Left lobe of liver (tissue), 2 donors: ENCODE measurements at places on chromosomes 5 and 9.

DNA sequence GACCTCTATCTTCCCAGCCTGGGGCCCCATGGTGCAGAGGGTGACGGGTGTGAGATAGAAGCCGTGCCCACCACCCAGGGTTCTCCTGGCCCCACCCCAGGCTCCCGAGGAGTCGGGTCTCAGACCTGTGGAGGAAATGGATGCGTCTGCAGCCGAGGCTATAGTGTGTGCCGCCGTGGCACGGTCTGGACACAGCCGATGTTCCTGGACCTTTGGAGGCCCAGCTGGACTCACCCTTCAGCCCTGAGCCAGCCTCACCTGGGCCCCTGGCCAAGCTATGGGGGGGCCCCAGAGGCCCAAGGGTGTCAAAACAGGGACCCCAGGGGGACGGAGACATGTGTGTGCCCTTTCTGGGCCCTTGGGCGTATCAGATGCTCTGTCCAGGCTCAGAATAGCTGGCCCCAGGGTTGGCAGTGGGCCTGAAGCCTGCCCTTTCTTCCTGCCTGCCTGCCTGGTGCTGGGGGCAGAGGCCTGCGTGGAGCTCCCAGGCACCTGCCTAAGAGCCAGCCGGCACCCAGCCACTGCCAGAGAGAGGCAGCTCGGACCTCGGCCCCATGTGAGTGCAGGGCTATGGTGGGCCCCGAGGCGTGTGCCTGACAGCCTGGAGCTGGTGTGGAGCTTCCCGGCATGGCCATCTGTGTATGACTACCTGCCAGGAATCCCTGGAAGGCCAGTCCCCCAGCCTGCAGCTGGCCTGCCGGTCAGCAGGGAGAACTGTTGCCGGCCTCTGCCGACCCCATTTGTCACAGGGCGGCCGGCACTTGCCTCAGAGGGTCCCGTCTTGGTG is 41.8 kb downstream of the KCNT1 start:
- no peak for DNase-seq

GRCh38 chr5:79261897-79262296 is 26.0 kb downstream of the JMY start:
- DNase-seq: no peak

DNA sequence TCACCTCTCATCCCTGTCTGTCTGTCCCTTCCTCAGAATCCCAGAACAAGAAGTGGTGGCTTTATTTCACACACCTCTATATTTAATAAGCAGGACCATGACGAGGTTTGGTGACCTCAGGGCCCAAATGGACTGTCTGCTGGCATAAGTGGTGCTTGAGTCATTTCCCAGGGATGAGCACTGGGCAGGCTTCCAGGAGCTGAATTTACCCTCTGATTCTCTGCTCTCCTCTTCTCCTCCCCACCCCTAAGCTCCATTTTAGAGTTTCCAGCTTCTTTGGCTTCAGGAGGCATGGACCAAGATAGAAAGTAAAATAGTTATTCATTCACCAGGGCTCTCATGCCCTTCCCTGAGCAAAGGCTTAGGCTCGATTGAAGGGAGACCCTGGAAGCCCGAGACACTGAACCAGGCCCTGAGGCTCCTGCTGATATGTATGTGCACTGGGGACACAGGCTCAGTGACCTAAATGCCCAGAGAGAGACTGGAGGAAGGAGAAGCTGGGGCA is 69.1 kb downstream of the PPARGC1B start:
- DNase-seq: peak; percentile 67

- no peak for DNase-seq
Observed at GRCh38 chr5:138461343-138462125, 3.7 kb upstream of the EGR1 start.

- DNase-seq: no peak
Observed at GRCh38 chr9:85510830-85511504, 230.8 kb downstream of the AGTPBP1 start.

DNA sequence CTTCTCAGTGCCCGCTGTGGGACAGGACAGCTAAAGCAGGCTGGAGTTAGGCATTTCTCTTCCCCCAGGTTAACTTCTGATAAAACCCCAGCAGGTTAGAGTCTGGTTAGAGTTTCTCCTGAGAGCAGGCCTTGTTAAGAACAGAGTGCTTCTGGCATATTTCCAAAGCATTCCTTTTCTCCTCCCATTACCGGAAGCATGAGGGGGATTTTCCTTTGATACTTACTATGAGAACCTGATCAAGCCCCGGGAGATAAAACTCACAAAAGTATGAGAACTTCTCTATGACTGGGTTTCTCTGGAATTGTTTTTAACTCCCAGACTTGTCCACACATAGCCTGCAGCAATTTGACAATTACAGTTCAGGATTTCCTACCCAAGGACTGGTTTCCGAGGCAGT is 77.4 kb upstream of the MAST4 start:
- no peak for DNase-seq

GRCh38 chr5:1831677-1832313 is 30.6 kb downstream of the NDUFS6 start:
- DNase-seq: no peak

DNA sequence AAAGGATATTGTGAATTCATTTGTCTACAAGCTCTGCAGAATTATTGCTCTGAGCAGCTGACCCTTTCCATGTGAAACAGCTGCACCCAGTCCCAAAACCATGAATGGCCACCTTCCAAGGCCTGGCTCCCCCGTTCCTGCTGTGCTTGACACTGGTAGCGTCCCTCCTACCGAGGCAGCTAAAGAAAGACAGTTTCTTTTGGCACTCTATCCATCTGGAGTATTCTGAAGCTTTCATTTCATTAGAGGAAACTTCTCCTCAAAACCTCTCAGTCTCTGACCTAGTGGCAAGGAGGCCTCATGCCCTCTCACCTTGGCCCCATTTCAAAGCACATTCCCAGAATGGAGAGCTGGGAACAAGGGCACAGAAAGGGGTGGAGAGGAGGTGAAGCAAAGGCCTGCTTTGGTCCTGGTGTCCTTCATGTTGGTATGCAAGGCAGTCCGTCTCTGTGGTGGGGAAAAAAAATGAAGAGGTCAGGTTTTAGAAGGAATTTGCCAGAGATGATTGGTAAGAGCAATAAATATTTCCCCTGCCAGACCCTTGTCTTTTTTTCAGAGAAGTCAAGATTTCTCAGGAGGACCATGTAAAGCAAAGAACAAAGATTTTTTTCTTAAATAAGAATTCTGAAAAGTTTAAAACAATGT is 232.0 kb downstream of the RFK start:
- DNase-seq: no peak

GRCh38 chr9:105449081-105449480 is 1.2 kb downstream of the FSD1L start:
- DNase-seq: no peak

- no peak for DNase-seq
Observed at GRCh38 chr9:75101004-75101588, 12.8 kb downstream of the OSTF1 start.

DNA sequence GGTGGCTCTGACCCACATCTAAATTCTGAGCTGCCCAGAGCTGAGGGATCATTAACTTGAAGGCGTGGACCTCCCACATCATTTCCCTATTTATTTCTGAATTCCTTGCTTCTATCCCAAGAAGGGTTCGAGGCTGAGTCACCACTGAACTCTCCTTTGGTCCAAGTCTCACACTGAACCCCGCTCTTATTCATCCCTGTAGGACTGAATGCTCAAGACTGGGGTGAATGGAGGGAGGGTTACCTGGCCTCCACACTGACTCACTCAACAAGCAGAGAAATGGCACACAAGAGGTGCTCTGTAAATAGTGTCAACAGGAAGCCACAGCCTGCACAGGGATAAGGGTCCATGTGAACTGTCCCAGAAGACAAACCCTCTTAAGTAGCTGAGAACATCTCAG is 79.1 kb upstream of the FSTL4 start:
- DNase-seq: no peak

- no peak for DNase-seq
Observed at GRCh38 chr9:72912476-72913381, 40.1 kb downstream of the ALDH1A1 start.

- no peak for DNase-seq
Observed at GRCh38 chr9:36163049-36163785, 6.0 kb upstream of the CCIN start.

DNA sequence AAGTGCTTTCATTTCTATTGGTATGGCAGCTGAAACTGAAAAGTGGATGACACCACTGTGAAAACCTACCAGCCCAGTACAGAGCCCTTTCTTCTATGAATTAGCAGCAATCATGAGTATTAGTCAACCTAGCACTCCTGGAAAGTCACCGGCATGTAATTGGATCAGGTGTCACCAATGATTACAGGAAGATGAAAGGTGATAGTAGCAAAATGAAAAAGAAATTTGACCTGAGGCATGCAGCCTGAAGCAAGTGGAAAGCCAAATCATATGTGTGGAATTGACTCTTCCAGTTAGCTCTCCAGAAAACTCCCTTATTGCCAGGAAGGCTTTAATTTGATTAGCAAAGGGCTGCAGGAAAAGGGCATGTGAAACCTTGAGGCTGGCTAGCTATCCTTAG is 81.2 kb upstream of the NAA35 start:
- DNase-seq: no peak

GRCh38 chr5:168317521-168318147 is 26.2 kb downstream of the WWC1 start:
- no peak for DNase-seq

DNA sequence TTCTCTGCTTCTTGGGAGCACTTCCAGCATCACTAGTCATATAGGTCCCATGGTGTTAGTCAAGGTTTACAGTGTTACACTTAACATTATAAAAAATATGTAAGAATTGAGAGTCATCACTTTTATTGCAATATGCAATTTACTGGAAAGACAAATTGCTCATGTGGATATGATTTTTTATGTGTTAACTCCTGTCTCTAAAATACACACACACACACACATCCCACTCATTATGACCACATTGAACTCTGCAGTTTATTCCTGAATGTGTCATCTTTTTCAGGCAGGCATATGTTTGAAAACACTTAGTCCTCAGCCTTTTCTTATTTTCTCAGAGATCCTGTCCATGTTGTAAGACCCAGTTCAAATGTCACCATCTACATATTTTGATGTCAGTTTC is 148.5 kb upstream of the MRPS30 start:
- DNase-seq: no peak

DNA sequence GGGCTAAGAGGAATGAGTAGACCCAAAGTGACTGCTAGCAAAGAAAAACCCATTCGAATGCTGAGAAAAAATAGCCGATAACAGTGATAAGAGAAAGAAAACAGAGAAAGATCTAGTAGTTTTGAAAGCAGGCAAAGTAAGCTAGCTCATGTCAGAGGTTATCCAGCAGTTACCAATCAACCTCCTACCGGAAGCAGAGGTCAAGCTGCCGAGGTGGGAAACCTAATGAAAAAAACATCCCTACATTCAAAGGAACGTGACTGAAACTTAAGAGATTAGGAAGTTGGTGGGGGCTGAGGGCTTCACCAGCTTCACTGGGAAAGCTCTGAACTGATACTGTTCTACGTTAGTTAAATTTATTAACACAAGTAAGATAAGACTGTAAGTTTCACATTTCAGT is 32.6 kb downstream of the SSBP2 start:
- no peak for DNase-seq

GRCh38 chr9:117704024-117704575 is at the start of gene TLR4:
TSS of gene TLR4 (plus strand) at chr9:117704403. CDS start at chr9:117704473, 70 bp downstream.
- peak; percentile 67 for DNase-seq

- no peak for DNase-seq
Observed at GRCh38 chr5:111551569-111552275, 39.4 kb upstream of the STARD4 start.

- no peak for DNase-seq
Observed at GRCh38 chr5:75351139-75351926, 14.3 kb downstream of the HMGCR start.

- DNase-seq: no peak
Observed at GRCh38 chr9:108830272-108830671, 25.5 kb downstream of the ACTL7B start.

DNA sequence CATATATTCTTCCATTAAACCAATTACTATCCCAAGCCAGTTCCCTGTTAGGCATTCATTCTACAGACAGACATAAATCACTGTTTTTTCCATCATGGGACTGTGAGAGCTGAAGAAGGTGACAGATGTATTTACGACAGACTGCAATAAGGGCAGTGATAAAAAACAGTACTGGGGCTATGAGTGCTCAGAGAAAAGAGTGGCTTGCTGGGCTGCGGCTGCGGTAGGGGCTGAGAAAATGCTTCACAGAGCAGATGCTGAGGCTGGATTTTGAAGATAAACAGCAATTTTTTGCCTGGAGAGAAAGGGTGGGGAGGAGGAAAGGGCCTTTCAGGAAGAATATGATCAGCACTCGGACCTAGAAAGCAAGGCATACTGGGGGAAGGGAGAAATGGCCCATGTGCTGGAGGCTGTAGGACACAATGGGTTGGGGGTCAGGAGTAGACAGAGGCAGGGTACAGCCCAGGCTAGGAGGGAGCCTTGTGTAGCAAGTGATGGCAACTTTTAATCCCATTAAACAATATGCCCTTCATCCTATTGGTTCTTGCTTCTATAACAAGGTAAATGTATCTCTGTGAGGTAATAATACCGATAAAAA is 279.3 kb downstream of the ASTN2 start:
- DNase-seq: no peak

- no peak for DNase-seq
Observed at GRCh38 chr5:133273661-133274596, 222.1 kb downstream of the HSPA4 start.

DNA sequence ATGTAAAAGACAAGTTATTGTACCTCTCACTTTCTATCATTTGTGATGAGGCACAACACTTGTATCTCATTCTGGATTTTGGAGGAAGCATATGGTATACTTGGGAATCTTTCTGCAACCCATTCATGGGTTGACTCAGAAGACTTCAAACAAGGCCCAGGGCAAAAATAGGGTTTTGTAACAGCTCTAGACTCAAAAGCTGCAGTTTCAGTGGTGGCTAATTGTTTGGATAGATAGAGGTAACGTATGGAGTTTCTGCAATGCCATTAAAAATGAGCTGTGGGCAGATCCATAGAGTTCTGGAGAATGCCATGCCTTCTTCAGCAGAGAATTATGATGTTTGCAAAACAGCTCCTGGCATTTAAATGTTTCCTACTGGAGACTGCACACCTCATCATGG is 279.6 kb upstream of the VLDLR start:
- DNase-seq: no peak

- DNase-seq: no peak
Observed at GRCh38 chr5:180977852-180978251, 10.8 kb upstream of the BTNL3 start.

GRCh38 chr5:98898743-98899142 is 30.1 kb downstream of the CHD1 start:
- DNase-seq: no peak

DNA sequence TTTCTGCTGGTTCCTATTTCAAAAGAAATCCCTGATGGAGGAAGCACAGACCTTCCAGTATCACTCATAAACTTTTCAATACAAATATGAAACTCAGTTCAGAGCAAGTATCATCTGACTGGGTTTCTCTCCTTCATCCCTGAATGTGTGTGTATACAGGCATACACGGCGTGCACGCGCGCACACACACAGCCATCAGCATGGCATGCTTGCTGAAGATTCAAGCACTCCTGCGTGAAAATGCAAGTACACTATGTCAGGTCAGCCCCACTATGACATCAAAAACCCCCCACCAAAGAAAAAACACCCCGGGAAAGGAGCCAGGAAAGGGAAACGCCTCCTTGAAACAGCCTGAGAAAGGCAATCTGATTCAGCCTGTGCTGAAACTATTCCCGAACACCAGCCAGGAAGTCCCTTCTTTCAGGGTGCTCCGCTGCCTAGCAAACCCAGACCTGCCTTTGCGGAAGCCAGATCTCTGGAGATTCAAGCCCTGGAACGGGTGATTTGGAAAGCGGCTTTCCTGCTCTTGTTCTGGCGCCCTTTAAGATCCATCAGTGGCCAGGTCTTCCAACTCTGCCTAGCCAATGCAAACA is 831 bp downstream of the KLHL3 start:
- DNase-seq: peak; percentile 51
